Sciatic nerve (tissue), 2 donors: ENCODE measurements at places on chromosomes 7 and 10. TPM values are rescaled to one million over a fixed set of nuclear protein-coding genes. Genes with fewer than 3 reads are reported as not detected.

SLC16A9 gene
- total RNA-seq = 1.8 TPM

- DNase-seq = peak; percentile 75
Observed at GRCh38 chr7:107742678-107743566, 1.0 kb upstream of the CBLL1 start.

DNA sequence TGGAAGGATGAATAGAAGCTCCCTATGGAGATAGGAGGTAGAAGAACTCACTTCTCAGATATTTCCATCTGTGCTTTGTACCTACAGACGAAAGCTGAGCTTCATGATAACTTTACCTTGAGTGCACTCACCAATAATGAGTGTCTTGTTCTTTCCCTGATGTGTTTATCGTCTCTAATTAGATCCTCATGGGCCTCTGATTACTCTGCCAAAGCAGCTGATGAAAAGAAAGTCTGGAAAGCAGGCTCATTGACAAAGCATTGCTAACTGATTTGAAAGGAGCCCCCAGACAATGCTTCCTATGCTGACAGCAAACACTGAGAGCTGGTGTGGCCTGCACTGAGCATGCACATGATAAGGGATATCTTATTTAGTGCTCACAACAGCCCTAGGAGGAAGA lies 183.9 kb upstream of the GHITM start:
- DNase-seq = no peak

DNA sequence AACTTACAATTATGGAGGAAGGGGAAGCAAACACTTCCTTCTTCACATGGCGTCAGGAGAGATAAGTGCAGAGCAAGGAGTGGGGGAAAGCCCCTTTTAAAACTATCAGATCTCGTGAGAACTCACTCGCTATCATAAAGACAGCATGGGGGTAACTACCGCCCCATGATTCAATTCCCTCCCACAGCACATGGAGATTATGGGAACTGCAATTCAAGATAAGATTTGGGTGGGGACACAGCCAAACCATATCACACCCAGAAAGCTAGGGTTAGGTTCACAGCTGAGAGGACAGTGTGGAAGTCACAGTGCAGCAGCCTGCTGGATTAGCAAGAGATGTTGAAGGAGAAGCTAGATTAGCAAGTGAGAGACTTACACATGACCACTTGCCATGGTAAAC lies 81.6 kb downstream of the CRTAC1 start:
- DNase-seq = no peak
